ENCODE measurements at places on chromosomes 13 and 19. TPM values are rescaled to one million over a fixed set of nuclear protein-coding genes. Genes with fewer than 3 reads are reported as not detected.
A peak's percentile ranks its signal among the peaks of the same experiment; 100 is the strongest.

DNA sequence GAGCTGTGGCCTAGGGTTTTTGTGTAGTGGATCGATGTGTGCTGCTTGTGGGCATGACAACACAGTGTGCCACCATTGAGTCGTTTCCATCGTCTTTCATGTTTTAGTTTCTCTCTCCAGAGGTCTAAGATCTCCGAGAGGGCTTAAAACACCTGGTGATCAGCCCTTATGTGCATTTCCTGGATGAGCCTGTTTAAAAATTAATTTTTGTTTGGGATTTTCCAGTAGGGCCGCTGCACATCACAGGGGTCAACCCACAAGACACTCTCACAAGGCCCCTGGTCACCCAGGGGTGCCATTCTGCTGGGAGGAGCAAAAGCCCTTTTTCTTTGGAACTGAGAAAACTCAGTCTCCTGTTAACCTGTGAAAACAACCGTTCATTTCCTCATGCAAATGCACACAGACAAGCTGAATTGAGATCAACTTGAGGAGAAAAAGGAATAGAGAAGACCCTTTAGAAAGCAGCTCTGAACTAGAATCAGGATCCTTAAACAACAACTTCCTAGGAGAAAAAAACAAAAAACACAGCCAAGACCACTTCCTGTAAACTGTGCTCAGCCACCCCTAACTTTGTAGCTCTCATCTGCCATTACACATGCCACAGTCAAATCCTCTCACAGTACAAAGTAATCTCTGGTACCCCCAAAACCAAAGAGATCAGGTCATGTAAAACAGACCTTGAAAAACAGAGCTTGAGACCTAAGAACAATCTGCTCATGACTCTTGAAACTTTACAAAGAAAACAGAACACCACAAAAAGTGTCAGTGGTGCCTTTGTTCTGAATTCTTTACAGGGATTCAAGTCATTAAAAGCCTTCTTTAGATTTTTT is 8.3 kb upstream of the MTRF1 start:
- H3K4me1 ChIP-seq, result peaks cover 5% of the 10 kb centered on the region
- no peak for DNase-seq
- no peak overlapping the region for H3K27ac ChIP-seq
- no peaks in the 10 kb centered on the region for H3K27me3 ChIP-seq

ZNF223 gene
- 5.2 TPM for total RNA-seq

- DNase-seq, result no peak
- H3K36me3 ChIP-seq, result no peaks in the 10 kb centered on the region
- no peak within 1 kb of the TSS for H3K27ac ChIP-seq
- peaks cover 7% of the 10 kb centered on the region for H3K4me1 ChIP-seq
- peaks cover 18% of the 10 kb centered on the region for H3K27me3 ChIP-seq
Measured at GRCh38 chr13:36214163-36214921, at the start of gene SOHLH2. TSS of gene SOHLH2 (minus strand) at chr13:36214556. CDS start at chr13:36214526, 30 bp downstream.

- DNase-seq, result no peak
- H3K27me3 ChIP-seq, result no peaks in the 10 kb centered on the region
- H3K4me1 ChIP-seq, result peaks cover 33% of the 10 kb centered on the region
Measured at GRCh38 chr13:49314344-49314882, 66.7 kb downstream of the CDADC1 start.

- no peak overlapping the region for H3K27ac ChIP-seq
- H3K27me3 ChIP-seq, result no peaks in the 10 kb centered on the region
- H3K4me3 ChIP-seq, result no peak overlapping the region
Measured at GRCh38 chr19:3386447-3387234, 20.3 kb downstream of the NFIC start.

DNA sequence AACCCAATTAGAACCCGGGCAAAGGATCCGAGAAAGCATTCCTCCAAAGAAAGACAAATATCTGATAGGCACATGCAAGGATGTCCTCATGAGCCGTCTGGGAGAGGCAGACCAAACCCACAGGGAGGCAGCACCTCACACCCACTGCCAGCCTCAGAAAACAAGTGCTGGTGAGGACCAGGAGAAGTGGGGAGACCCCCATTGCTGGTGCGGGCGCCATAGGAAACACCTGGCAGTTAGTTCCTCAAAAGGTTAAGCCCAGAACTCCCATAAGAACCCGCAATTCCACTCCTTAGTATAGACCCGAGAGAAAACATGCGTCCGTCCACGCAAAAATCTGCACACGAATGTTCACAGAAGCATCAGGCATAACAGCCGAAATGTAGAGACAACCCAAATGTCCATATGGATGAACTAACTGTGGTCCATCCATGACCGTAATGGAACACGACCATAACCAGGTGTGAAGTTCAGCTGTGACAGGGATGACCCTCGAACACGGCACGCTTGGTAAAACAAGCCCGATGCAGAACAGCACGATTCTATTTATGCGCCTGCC is 7.9 kb downstream of the ZNF787 start:
- H3K36me3 ChIP-seq, result no peaks in the 10 kb centered on the region
- no peaks in the 10 kb centered on the region for H3K27me3 ChIP-seq
- peak overlapping the region; percentile 65 for H3K27ac ChIP-seq
- peaks cover 55% of the 10 kb centered on the region for H3K4me1 ChIP-seq

DNA sequence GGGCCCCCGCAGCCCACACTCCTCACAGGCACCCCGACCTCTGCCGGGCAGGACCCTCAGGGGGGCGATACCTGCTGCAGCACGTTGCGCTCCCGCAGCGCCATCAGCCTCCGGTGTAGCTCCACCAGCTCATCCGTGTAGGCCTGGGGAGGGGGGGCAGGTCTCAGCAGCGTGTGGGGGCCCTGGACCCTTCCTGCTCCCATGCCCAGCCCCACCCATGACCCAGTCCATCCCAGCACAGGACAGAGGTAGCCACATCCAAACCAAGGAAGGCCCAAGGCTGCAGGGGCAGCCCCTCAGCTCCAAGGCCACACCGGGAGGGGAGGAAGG is 66.5 kb downstream of the MLLT1 start:
- peaks cover 6% of the 10 kb centered on the region for H3K36me3 ChIP-seq
- H3K4me3 ChIP-seq, result no peak overlapping the region
- peak; percentile 85 for DNase-seq
- no peak overlapping the region for H3K27ac ChIP-seq

- H3K4me1 ChIP-seq, result no peaks in the 10 kb centered on the region
- peaks cover 16% of the 10 kb centered on the region for H3K36me3 ChIP-seq
- no peaks in the 10 kb centered on the region for H3K27me3 ChIP-seq
- H3K4me3 ChIP-seq, result no peak overlapping the region
Measured at GRCh38 chr19:2795827-2796658, 10.7 kb downstream of the THOP1 start.

DNA sequence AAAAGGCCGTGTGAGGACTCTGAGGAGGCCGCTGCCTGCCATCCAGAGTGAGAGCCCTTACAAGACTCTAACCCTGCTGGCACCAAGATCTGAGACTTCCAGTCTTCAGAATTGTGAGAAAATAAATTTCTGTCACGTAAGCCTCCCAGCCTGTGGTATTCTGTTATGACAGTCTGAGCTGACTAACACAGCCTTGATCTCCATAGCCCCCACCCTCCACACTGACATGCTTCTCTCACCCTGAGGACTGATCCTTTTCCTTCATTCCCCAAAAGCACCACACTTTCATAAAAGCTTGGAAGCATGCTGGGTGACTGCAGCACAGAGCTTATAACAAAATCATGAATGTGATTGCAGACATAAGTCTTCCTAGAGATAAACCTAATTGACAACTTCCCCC is 1059.8 kb downstream of the UQCRFS1 start:
- H3K27ac ChIP-seq, result peak overlapping the region; percentile 62
- no peak overlapping the region for H3K4me3 ChIP-seq
- no peaks in the 10 kb centered on the region for H3K27me3 ChIP-seq
- DNase-seq, result no peak
- H3K36me3 ChIP-seq, result no peaks in the 10 kb centered on the region

- H3K4me1 ChIP-seq, result no peaks in the 10 kb centered on the region
- H3K27me3 ChIP-seq, result no peaks in the 10 kb centered on the region
- H3K36me3 ChIP-seq, result peaks cover 2% of the 10 kb centered on the region
Measured at GRCh38 chr19:54670576-54671357, 8.0 kb downstream of the LILRB4 start.

DNA sequence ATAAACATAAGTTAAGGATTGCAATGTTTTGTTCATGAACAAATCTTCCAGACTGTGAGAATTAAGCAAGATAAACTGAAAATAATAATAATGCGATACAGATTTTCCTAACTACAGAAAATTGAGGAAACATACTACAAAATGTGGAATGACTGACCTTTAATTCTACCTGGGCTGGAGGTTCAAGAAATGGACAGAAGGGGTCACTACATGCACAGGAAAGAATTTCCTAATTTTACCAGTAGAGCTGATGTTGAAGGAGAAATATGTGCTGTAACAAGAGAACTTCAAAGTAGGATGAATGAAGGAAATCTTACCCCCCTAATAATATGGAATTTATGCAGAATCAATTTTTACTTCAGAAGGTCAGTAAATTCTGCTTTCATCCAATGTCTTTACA is 62.3 kb downstream of the ZNF627 start:
- DNase-seq, result no peak
- no peaks in the 10 kb centered on the region for H3K27me3 ChIP-seq
- no peak overlapping the region for H3K27ac ChIP-seq
- peaks cover 7% of the 10 kb centered on the region for H3K4me1 ChIP-seq

DNA sequence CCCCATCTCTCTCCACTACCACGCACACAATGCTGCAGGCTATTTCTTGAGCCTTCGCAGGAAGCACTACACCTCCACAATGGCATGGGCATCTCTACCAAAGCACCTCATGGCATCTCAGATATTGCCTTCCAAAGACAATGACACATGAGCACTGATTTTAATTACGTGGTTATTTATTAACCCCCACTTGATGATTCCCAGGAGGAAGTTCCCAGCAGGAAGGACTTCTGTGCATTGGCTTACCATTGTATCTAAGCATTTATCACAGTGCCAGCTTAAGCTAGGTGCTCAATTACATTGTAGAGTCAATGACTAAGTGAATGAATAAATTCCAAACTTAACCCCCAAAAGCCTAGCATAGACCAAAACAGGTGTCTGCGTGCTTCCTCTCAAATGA is 101.4 kb downstream of the ABCC4 start:
- no peak for DNase-seq
- no peaks in the 10 kb centered on the region for H3K4me1 ChIP-seq
- no peaks in the 10 kb centered on the region for H3K27me3 ChIP-seq
- H3K36me3 ChIP-seq, result peaks cover 9% of the 10 kb centered on the region
- no peak overlapping the region for H3K27ac ChIP-seq

TJP3 gene
- not detected for total RNA-seq

- no peaks in the 10 kb centered on the region for H3K27me3 ChIP-seq
- no peak overlapping the region for H3K4me3 ChIP-seq
- H3K27ac ChIP-seq, result no peak overlapping the region
- H3K4me1 ChIP-seq, result peaks cover 30% of the 10 kb centered on the region
- no peaks in the 10 kb centered on the region for H3K36me3 ChIP-seq
Measured at GRCh38 chr13:93614776-93615175, 388.2 kb downstream of the GPC6 start.

TRPM4 gene
- total RNA-seq, result 53.4 TPM

DNA sequence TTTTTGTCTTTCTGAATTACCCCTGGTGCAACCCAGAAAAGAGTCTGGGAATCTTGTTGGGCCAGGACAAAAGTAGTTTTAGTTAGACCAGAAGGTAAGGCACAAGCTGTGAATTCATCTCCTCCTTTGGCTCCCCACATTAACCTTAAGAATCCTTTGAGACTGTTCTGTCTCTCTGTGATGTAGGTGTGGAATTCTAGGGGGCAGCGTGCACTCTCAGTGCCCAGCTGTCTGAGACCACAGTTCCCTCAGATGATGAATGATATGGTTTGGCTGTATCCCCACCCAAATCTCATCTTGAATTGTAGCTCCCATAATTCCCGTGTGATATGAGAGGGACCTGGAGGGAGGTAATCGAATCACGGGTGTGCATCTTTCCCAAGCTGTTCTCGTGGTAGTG is 43.9 kb downstream of the ZNF506 start:
- no peak overlapping the region for H3K27ac ChIP-seq
- DNase-seq, result no peak
- peak overlapping the region; percentile 25 for H3K4me3 ChIP-seq
- H3K27me3 ChIP-seq, result no peaks in the 10 kb centered on the region
- H3K4me1 ChIP-seq, result peaks cover 29% of the 10 kb centered on the region
- peaks cover 5% of the 10 kb centered on the region for H3K36me3 ChIP-seq

GRCh38 chr13:112828082-112828699 is 138.4 kb downstream of the ATP11A start:
- H3K36me3 ChIP-seq, result peaks cover 27% of the 10 kb centered on the region
- no peak overlapping the region for H3K27ac ChIP-seq
- peaks cover 3% of the 10 kb centered on the region for H3K4me1 ChIP-seq
- H3K4me3 ChIP-seq, result no peak overlapping the region
- H3K27me3 ChIP-seq, result no peaks in the 10 kb centered on the region

LILRA6 gene
- total RNA-seq, result not detected

GRCh38 chr19:10238172-10238783 is 7.1 kb upstream of the S1PR2 start:
- no peaks in the 10 kb centered on the region for H3K36me3 ChIP-seq
- DNase-seq, result no peak
- peaks cover 19% of the 10 kb centered on the region for H3K4me1 ChIP-seq
- no peaks in the 10 kb centered on the region for H3K27me3 ChIP-seq
- H3K4me3 ChIP-seq, result no peak overlapping the region

DNA sequence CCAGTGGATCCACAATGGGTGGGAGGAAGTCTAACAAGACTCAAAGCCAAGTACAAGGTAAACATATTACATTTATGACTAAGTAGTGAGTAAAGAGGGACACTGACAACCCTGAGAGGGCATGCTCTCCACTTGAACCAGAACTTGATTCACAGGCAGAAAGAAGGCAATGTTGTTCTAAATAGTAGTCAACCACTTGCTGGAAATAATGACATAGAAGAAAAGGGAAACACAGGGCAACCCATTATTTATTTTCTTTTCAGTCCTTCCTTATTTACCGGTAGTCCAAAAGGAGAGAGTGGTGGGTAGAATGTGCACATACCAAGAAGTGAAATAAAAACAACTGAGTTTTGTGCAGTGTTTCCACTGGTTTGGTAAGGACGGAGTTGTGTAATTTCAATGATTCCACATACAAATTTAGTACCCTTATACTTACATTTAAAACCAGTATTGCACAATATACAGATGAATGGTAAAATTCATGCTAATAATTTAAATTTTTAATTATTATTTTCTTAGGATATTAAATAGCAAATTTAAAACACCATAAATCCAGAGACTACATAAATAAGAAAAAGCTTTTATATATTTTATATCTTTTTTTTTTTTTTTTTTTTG is 65.9 kb downstream of the ENOX1 start:
- H3K36me3 ChIP-seq, result peaks cover 2% of the 10 kb centered on the region
- no peaks in the 10 kb centered on the region for H3K27me3 ChIP-seq
- peaks cover 6% of the 10 kb centered on the region for H3K4me1 ChIP-seq
- DNase-seq, result no peak
- no peak overlapping the region for H3K4me3 ChIP-seq

GRCh38 chr13:50318887-50319286 is 303.6 kb downstream of the KCNRG start:
- no peaks in the 10 kb centered on the region for H3K27me3 ChIP-seq
- no peak overlapping the region for H3K27ac ChIP-seq
- H3K4me1 ChIP-seq, result peaks cover 24% of the 10 kb centered on the region
- no peaks in the 10 kb centered on the region for H3K36me3 ChIP-seq
- DNase-seq, result no peak
